ENCODE measurements at places on chromosomes 4 and X.

GRCh38 chrX:136714626-136715599, 65.8 kb downstream of the ARHGEF6 start:
- DNase-seq: peak; percentile 48

DNA sequence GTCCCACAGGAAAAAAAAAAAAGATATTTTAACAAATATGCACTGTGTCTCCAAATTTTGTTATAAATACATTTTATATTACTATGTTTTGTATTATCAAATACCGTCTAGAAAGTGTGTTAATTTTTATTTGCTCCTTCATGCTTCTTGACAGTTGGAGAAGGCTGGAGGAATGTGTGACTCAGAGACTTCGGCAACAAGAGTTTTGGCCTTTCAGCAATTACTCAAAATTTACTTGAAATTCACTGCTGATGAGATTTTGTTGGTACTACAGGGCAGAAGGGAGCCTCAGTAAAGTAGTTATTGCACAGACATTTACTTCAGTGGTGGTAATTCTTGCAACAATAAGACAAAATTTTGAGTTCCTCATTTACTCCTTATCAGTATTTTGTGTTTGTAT, 2164.0 kb downstream of the PCDH7 start:
- DNase-seq: no peak

- DNase-seq: no peak
Measured at GRCh38 chrX:53580742-53581504, 105.6 kb downstream of the HUWE1 start.

GRCh38 chr4:68859655-68860054, 43.9 kb downstream of the UGT2B10 start:
- no peak for DNase-seq

- no peak for DNase-seq
Measured at GRCh38 chr4:184808713-184809050, 17.1 kb downstream of the ACSL1 start.

GRCh38 chrX:2316534-2316933, 184.2 kb downstream of the DHRSX start:
- no peak for DNase-seq

- DNase-seq: no peak
Measured at GRCh38 chr4:97819294-97819693, 324.0 kb downstream of the STPG2 start.

- DNase-seq: no peak
Measured at GRCh38 chr4:120263618-120264017, 197.0 kb upstream of the MAD2L1 start.

- no peak for DNase-seq
Measured at GRCh38 chr4:77344001-77344400, 187.0 kb downstream of the CCNG2 start.

DNA sequence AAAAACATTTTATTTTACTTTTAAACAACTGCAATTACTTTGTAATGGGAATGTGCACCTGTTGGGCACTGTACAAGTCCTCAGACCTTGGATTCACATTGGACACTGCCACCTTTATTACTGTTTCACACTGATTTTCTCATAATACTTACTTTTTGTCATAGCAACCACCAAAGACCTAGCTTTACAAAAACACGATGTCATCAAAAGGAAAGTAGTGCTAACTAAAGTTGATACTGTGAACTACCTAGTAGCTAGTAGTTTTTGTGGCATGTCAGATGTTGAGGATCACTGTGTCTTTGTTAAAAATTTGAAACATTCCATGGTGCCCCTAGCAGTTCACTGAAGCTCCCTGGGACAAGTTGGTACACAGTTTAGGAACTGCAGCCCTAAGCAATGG, 62.9 kb upstream of the HOPX start:
- no peak for DNase-seq

DNA sequence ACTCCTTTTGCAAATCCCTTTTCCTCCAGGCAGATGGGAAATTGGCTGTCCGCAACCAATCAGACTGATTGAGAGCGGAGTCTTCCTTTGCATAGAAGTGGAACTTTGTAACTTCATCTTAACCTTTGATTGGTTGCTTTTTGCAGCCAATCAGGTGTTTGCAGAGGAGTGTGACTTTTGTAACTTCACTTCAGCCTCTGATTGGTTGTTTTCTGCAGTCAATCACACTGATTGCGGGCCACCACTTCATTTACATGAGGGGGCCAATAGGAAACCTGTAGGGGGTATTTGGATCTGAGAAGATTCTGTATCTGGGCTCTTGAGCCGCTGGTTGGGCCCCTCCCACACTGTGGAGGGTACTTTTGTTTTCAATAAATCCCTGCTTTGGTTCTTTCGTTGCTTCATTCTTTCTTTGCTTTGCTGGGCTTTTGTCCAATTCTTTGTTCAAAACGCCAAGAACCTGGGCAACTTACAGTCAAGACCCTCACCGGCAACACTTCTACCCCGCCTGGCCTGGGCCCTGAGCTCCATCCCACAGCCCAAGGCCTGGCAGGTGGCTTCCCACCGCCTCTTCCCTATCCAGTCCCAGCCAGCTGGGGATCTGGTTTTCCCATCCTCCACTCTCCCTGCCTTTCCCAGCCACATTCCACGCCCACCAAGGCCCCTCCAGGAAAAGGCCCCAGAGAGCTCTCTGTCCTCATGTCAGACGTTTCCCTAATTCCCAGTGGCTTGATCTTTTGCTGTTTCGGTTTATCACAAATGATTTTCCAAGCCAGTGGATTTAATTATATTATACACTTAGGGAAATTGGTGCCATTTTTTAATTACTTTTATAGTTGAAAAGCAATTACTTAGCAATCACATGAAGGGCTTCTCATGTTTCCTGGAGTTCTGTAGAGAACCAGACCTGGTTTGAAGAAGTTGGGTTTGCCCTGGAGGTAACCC, 110.2 kb upstream of the STX18 start:
- DNase-seq: no peak

DNA sequence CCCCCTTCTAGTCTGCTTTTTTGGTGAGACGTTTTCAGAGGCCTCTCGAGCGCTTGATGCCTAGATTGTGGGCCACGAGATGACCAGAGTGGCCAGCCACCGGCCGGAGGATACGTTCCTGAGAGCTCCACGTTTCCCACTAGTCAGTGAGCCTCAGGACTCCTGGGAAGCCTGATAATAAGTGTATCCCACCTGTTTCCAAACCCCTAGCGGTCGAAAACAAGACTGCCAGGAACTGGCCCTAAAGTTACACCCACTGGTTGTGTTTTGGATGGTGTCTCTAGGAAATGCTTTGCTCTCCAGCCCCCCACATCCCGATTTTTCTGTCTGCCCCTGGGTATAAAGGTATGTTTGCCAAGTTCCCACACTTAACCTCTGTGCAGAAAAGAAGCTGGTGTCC, 4.6 kb upstream of the RS1 start:
- DNase-seq: no peak

- DNase-seq: no peak
Measured at GRCh38 chrX:100928660-100929613, at the start of gene XKRX. Gene XKRX, minus strand, starts transcription at chrX:100928917. Its CDS starts 613 bp downstream, at chrX:100928304.

- DNase-seq: no peak
Measured at GRCh38 chrX:31702222-31702621, 630.4 kb upstream of the FTHL17 start.

DNA sequence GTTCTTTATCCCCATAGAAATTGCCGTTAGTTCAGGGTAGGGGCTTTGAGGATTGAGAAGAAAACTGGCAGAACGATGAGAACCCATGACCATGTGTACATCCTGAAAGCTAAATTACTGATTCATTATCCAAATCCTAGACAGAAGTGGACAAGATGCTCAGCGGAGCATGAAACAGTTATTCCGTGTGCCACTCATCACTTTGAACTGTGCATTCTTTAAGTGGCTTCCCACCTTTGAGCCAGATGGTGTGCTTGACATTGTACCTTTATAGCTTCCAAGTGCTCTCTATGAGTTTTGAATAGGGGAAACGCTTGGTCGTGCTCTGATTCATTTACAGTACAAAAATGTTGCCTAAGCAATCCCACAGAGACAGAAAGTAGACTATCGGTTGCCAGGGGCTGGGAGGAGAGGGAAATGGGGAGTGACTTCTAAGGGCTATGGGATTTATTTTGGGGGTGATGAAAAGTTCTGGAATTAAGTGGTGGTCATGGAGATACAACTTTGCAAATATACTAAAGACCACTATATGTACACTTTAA, 100.0 kb downstream of the DOCK11 start:
- DNase-seq: no peak

- no peak for DNase-seq
Measured at GRCh38 chr4:54879576-54879975, 221.8 kb downstream of the KIT start.

DNA sequence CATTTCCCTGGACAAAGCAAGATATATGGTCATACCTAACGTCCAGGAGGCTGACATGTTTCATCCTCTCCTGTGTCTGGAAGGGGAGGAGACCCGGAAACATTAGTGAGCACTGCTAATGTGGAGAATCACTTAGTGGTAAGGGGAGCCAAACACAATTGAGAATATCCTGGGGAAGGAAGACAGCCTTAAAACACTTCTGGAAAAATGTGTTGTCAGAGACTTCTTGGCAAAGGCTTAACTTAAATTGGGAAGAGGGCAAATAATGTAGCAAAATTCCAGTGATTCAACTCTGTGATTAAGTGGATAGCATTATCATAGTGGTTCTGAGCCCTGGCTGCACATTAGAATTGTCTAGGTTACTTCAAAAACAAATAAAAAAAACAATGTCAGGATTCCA, 39.5 kb downstream of the SPARCL1 start:
- DNase-seq: no peak

- peak; percentile 47 for DNase-seq
Measured at GRCh38 chr4:20621476-20621875, 78.8 kb upstream of the PACRGL start.

DNA sequence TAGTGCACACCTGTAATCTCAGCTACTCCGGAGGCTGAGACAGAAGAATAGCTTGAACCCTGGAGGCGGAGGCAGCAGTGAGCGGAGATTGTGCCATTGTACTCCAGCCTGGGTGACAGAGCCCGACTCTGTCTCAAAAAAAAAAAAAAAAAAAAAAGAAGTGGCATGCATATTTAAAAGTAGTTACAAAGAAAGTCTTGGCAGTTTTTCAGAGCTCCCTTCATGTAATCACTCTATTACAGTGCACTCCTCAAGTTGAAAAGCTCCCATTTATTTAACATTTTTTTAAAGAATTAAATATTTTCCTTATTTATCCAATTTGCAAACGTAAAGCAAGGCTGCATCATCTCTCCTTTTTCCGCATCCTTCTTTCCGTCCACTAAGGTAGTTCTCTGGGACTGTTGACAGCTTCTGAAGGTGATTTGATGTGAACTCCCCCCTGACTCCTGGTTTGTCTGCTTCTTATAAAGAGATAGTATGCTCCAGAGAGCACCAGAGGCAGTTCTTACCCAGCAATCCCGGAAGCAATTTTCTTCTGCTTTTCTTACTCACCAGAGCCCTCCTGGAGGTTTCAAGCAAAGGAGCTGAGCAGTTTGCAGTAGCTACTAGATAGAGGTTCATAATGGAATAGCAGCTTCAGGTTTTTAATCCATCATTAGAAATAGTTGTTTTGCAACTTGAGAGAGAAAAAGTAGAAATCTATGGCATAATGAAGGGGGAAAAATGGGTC, 151.0 kb downstream of the PALLD start:
- no peak for DNase-seq

GRCh38 chr4:15021311-15021710, 19.0 kb downstream of the CPEB2 start:
- DNase-seq: no peak

GRCh38 chrX:117376460-117376859, 740.1 kb downstream of the KLHL13 start:
- DNase-seq: peak; percentile 0

- DNase-seq: no peak
Measured at GRCh38 chr4:569958-570667, 6.0 kb downstream of the TMEM271 start.

DNA sequence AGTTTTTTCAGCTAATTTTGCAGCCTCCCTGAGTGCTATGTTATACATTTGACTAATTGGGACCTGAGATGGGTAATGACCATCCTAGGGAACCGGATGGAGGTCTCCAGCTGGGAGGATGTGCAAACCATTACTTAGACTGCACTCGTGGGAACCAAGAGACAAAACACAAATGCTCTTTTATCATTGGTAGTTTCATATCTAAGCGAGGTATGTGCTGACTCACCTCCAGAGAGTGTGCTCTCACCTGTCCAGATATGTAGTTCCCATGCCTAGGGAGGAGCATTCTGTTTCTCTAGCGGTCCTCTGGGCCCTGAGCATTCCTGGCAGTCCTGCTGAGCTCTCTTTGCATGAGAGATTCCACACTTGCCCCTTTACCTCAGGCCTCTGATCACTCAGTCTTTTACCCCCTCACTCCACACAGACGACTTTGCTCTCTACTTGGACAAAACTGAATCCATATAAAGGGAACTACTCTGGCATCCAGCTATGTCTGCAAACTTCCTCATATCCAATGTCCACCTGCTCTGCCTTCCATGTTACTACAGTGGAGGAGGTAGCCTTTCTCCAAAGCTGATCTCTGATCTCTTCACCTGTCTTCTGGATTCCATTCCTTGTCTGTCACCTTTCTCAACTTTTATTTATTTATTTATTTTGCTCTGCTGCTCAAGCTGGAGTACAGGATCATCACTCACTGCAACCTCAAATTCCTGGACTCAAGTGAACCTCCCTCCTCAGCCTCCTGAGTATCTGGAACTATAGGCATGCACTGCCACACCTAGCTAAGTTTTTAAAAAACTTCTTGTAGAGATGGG, 88.4 kb downstream of the LRP2BP start:
- no peak for DNase-seq

DNA sequence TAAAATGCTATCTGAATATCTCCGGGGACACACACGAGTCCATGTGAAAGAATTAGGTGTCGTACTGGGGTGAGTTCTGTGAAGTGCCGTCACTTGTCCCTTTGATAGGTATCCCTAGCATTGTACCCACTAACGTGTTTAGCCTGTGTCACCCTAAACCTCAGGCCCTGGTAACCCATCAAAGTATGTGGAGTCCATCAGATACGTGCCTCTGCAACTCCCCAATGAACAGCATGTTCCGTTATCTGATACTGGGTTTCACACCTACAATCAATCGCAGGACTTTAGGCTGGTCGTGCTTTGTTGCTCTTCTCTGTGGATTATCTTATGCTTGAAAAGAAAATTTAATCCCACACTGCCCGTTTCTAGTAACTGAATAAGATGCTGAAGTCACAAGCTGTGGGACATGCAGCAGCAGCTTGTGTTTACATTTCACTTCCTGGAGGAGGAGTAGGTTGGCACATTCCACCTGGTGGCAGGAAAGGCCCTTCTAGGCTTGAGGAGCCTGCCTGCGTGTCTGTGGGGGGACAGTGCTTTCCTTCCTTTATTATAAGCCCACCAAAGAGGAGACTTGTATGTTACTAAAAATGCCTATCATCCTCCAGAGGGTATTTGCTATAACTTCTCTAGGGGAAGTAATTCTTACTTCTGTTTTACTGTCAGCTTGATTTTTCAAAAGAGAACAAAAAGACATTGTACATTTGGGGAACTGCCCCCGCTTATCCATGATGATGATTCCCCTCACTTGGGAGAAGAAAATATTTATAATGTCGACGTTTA, 127.2 kb downstream of the FNIP2 start:
- DNase-seq: no peak
